ENCODE measurements at places on chromosomes 2 and 18. TPM values are rescaled to one million over a fixed set of nuclear protein-coding genes. Genes with fewer than 3 reads are reported as not detected.

Gene DSC2
- 0.26 TPM for total RNA-seq

Gene FIGN
- 5.6 TPM for total RNA-seq

Gene SAG
- 0.07 TPM for total RNA-seq

Gene CNDP1
- not detected for total RNA-seq

Gene TTR
- total RNA-seq, result not detected

Gene VWA3B
- 0.98 TPM for total RNA-seq

Gene EVA1A
- total RNA-seq, result 1.2 TPM

Gene B3GNT7
- 4.1 TPM for total RNA-seq

Gene CCDC85A
- 23.2 TPM for total RNA-seq

Gene ALPP
- total RNA-seq, result 0.62 TPM

Gene MBP
- 12.1 TPM for total RNA-seq

Gene SLC30A3
- 0.35 TPM for total RNA-seq

Gene C2orf81
- total RNA-seq, result 5.7 TPM

Gene SAP130
- total RNA-seq, result 47.0 TPM

Gene FBXO11
- 102 TPM for total RNA-seq

Gene GCG
- not detected for total RNA-seq

Gene CHRNG
- total RNA-seq, result not detected

Gene FZD7
- 15.0 TPM for total RNA-seq

Gene UGT1A5
- total RNA-seq, result not detected

Gene LOXL3
- total RNA-seq, result 9.5 TPM

Gene GLI2
- 3.6 TPM for total RNA-seq

Gene TMBIM1
- total RNA-seq, result 116 TPM

Gene SRD5A2
- not detected for total RNA-seq

Gene ELOA2
- total RNA-seq, result not detected

Gene TMEM247
- total RNA-seq, result not detected

Gene DTYMK
- total RNA-seq, result 17.8 TPM

Gene FBXO48
- 6.8 TPM for total RNA-seq

Gene ARL4C
- total RNA-seq, result 3.1 TPM

Measured in uterus (tissue), 4 donors.